ENCODE measurements at places on chromosomes 7 and 10.

DNA sequence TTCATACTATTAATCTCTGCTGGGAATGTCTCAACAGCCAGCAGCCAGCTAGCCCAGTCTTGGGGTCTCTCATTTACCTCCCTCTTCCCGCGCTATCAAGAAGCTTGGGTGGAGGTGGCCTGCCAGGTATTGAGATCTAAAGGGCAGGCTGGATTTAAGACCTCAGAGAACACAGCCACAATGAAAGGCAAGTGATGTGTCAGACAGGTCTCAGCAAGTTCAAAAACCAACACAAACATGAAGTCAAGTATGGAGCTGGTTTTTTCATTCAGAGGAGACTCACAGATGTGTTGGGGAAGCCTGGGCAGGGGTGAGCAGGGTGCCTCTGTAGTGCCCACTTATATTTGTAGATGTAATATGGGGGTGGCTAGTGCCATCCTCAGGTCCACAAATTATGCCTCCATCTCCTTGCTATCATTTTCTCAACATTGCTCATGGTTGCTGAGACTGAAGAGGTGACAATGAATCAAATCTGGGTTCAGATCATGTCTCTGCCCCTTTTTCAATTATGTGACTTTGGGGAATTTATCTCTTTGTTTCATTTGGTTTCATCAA is 27.7 kb upstream of the CROT start:
- DNase-seq = no peak

- DNase-seq = no peak
Observed at GRCh38 chr10:5775685-5776084, 37.5 kb downstream of the GDI2 start.

- no peak for DNase-seq
Observed at GRCh38 chr7:2036786-2037185, 196.0 kb downstream of the MAD1L1 start.

DNA sequence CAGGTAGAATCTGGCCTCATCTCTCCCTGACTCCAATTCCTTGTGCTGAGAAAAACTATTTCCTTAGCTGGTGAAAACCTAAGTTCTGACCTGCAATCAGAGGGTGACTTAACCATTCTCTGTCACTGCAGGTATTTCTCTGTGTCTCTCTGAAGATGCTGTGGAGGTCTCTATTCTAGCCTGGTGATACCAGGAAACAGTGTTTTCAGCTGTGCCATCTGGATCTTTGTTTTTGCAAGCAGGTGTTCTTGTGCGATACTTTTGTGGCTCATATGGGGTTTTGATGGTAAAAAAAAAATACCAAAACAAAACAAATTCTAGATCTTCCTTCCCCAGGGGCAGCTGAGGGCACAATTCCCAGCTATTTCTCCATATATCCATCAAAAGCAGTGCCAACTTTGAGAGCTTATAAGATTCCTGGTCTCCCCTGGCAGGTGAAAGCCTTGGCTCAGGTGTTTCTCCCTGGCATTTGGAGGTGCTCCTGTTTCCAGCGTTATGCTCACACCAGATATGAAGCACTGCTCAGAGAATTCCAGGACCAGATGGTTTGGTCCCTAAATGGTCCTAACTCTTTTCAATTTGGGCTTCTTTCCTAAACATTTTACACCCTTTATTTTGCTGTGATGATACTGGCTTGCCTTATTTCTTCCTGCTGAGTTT is 9.9 kb upstream of the NPVF start:
- DNase-seq = no peak

DNA sequence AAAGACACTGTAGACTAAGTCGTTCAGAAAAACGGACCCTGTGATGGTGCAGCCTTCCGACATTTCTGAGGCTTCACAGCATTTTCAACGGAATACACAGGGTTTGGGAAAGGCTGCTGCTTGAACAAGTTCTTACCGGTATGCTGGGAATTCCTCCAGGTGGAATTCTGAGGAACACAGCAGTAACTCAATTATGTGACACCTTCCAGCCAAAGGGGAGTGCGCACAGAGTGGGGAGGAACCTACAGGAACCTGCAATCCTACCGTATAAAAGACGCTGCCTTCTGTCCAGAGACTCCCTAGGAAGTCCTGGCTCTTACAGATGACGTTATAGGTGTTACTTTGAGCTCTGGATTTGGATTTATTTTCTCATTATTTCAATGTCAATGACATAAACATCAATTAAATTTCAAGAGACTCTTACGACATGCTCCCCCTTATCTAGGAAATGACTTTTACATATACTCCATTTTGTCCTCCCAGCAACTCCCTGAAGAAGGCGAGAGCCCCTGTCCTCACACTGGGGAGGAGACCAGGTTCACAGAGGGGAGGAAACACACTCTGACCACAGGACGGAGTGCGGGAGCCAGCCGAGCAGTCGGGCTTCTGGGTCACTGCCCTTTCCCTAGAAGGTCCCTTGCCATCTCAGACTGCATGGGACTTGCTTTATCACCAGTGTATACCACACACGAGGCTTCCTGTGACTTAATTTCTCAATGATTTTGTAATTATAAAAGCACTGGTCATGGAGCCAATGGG is 27.9 kb downstream of the VIPR2 start:
- no peak for DNase-seq

GRCh38 chr7:78437118-78437517 is 638.5 kb downstream of the PHTF2 start:
- DNase-seq = no peak

DNA sequence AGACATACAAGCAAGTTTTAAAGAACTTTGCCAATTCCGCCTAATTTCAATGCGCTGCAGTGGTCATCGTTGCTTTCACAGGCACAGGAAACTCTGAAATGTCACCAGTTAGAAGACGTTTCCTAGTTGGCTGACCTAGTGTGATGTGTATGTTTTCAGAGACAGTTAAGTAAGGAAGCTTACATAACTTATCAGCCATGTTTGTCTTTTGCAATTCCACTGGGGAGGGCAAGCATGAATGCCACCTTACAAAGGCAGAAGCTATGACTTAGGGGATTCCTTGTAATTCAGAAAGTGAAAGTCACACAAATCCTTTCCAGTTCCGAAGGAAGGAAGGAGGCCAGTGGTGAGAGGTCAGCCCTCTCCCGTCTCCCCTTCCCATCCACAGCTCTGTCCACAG is 15.0 kb upstream of the NPS start:
- DNase-seq = no peak

GRCh38 chr10:33113466-33113865 is 155.4 kb upstream of the ITGB1 start:
- no peak for DNase-seq

DNA sequence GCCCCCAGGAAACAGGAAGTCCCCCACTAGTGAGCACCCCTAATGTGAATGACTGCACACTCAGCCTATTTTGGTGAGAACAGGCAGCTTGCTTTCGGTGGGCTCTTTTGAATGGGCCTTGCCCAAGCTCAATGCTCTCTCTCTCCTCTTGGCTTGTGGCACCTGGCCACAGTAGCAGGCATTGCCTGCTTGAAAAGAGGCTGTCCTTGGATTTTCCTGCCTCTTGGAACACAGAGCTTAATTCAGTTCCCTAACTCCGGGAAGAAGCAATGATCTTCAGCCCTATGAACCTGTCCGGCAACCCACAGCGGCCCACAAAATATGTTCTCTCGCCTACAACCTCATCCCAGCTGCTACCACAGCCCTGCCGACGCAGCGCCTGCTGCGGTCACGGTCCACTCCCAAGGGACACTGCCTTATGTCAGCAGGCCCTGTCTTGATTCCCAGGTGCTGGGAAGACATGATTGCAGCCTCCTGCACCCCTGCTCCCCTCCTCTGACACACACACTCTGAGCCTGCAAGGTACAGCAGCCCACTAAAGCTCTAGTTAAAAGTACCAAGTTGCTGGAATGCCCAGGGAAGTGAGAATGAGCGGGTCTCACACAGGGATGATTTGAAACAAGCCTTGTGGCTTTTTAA is 715.5 kb upstream of the GALNT17 start:
- no peak for DNase-seq

DNA sequence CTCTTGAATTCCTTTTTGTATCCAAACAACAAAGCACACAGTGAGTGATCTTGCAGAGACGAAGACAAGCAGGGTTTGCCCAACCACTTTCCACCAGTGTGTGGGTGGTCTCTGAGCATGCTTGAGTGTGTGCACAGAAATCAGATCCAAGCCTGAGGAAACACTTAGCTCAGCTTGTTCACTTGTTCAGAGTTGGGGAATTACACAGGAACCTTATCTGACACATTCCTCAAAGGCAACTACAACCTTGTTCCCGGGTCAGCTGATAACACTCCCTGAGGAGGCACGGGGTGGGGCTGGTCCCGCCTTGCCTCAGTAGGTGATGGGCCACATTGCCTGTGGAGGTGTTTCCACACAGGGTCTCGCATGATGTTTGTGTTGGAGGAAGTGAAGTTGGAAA is 216.9 kb downstream of the DYNC1I1 start:
- DNase-seq = no peak

DNA sequence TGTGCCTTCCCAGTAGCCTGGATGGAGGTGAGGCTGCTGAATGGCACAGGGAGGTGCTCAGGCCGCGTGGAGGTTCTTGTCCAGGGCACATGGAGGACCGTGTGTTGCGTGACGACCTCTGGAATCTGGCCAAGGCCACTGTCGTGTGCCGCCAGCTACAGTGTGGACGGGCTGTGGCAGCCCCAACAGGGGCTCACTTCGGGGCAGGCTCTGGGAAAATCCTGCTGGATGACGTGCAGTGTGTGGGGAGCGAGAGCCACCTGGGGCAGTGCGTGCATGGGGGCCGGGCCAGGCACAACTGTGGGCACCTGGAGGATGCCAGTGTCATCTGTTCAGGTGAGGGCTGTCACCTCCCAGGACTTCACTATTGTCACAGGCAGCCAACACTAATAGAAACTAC is 50.2 kb upstream of the C10orf120 start:
- no peak for DNase-seq

DNA sequence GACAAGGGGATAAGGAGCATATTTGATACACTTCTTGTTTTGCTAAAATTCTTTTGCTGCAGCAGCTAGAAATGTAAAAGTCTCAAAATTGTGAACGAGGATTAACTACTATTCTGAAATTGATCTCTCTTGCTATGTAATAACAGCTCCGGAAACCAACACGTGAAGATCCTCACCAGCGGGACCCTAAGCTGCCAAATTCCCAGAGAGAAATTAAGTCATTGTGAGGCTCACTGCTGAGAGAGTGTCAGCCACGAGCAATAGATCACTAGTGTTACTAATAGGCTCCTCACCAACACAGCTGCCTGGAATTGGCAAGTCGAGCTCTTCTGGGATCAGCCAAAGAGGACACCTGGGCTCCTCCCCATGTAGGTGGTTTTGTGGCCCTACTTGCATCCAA is 5.6 kb upstream of the VWA2 start:
- DNase-seq = no peak

DNA sequence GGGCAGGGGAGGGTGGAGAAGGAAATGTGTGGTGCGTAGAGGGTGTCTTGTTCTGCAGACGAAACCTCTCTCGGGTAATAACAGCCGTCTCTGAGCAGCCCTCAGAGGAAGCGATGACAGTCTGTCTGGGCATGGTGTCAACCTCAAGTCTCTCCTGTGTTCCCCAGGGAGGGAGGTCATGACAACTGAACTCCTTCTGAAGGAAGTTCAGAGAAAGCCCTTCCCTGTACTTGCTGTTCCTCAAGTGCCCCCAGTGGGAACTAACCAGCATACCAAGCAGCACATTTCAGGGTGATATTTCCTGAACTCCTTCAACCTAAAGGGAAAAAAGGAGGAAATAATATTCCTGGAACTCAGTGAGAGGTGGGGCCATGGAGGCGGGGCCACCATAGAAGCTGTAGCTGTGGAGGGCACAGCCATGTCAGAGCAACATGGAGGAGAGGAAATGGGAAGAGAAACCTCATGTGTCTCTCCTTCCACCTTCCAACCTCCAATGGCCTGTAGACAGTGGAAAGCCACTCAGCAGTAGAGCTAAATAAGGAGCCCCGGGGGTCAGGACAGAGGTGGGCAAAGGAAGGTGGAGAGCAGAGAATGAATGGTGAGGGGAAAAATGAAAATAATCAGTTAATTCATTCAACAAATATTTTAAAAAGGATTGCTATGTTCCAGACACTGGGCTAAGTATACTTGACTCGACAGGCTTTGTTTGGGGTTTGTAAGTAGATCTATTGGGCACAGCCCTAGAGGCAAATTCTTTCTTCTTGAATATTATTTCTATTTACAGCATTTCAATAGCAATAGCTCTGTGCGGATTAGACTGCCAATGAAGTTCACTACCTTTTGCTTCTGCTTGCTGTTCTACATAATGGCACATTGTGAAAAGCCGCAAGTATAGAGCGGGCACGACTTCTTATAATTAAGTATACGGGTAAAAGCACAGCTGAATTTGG is 61.0 kb upstream of the AOAH start:
- no peak for DNase-seq

DNA sequence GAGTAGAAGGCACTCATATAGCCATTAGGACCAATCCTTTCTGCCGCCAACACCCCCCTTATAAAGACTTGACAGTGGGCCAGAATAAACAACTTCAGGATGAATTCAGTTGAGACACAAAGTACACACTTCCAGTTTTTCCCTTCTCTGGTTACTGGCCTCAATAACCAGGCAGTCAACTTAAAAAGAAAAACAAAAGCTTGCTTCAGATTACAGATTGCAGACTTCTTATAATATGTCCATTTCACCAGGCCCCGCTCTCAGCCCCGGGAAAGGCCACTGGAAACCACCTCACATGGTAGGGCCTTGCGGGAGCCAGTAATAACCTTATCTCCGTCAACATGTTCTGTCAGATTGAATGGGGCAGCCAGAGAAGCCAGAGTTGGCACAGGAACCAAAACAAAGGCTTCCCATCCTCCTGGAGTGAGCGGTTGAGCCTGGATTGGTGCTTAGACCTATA is 108.8 kb downstream of the EGFR start:
- DNase-seq = no peak

DNA sequence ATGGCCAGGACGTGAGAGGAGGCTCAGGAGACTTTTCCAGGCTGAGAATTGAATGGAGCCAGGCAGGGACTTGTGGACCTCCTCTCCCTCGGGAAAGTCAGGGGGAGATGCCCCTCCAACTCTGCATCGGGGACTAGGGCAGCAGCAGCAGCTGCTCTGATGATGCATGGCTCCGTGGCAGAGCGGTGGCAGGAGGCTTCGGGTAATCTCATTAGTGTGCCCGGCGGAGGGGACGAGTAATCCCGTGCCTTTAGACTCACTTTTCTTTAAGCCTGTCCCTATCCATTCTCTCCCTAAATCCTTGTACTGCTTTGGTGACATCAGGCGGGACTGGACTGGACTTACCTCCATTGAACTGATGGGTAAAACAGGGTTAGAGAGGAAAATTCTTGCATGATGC is 75.1 kb downstream of the ZMIZ1 start:
- no peak for DNase-seq

- DNase-seq = no peak
Observed at GRCh38 chr7:117113871-117114270, 160.6 kb downstream of the ST7 start.

GRCh38 chr7:157529768-157530560 is 193.2 kb downstream of the DNAJB6 start:
- no peak for DNase-seq

GRCh38 chr7:1567049-1567771 is 2.6 kb downstream of the PSMG3 start:
- no peak for DNase-seq

GRCh38 chr7:150428671-150429451 is 21.6 kb upstream of the GIMAP8 start:
- DNase-seq = no peak

GRCh38 chr10:84230359-84230758 is 5.0 kb upstream of the LRIT2 start:
- DNase-seq = no peak

- no peak for DNase-seq
Observed at GRCh38 chr10:100446130-100446761, 16.6 kb upstream of the WNT8B start.

- DNase-seq = no peak
Observed at GRCh38 chr10:5645944-5646617, 20.3 kb downstream of the ASB13 start.

- DNase-seq = no peak
Observed at GRCh38 chr7:66556549-66557213, 72.0 kb upstream of the KCTD7 start.
